ENCODE measurements at places on chromosomes 7 and 10.

DNA sequence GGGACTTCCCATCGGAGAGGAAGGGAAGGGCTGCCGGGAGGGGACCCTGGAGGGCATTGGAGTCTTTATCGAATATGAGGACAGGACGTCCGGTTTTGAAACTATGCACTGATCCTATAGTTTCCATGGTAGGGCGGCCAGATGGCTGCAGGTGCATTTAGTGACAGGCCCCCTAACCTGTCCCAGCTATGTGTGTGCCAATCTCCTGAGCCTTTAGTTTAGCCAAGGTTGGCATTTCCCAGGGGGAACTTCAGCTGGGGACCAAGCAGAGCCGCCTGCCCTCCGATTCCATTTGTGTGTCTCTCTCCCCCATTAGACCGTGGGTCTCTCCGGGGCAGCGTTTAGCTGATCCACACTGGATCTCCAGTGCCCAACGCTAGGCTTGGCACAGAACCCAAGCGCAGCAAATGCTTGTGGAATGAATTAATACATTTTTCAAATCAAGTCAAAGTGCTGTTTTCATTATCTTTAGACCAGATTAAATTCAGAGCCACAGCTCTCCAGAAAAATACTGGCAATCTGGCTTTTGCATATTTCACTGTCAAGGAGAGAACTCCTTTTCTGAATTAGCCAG, 19.9 kb downstream of the TMEM270 start:
- no peak for DNase-seq

DNA sequence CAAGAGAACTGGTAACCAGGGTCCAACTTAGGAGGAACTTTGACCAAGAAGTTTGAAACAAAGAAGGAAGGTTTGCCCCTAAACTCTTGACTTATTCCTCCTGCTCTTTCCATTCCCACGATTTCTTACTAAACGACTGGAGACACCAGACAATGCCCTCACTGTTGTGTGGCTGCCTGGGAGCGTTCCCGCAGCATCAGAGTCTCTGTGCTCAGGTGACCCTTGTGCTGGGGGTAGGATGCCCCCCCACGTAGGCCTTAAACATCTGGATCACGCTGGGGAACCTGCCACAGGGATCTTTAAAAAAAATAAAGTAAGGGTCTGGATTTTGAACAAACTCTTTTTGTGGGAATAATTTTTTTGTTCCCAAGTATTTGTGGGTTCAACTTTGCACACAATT, 30.1 kb upstream of the CTBP2 start:
- no peak for DNase-seq

- DNase-seq: no peak
Measured at GRCh38 chr10:104342941-104343411, 4.7 kb upstream of the ITPRIP start.

GRCh38 chr10:178723-179122, 43.5 kb downstream of the ZMYND11 start:
- no peak for DNase-seq

DNA sequence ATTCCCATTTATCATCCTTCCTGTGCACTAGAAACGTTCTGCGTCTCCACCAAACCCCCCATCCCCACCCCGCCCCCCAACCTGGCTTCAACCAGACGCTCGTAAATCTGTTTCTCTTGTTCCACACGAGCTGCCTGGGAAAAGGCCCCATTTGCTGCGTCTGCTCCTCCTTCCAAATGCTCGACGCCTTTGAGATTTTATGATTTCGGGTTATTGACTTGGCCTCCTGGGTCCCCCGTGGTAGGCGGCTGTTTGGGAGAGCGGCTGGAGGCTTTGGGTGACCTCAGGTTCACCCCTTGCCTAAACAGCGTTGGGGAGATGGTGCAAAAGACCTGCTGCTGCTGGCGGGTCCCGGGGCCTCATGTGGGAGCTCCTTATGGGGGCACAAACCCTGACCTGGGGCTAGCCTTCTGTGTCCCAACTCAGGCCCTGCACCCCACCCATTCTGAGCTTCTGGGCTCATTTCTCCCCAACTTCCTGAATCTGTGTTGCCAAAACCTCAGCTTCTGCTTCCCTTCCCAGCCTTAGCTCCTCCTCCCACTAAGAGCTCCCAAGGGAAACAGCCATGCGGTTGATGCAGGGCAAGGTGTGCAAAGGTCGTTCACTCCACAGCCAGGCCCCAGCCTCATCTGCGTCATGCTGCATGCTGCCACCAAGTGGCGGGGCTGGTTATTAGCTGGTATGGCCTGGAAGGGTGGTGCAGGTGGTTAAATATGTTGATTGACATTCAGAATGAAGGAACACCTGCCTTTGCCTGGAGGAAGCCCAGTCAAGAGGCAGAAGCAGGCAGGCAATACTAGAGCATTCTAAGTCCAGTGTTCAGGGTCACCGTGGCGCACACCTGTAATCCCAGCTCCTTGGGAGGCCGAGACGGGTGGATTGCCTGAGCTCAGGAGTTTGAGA, 49.1 kb upstream of the ELN start:
- peak; percentile 53 for DNase-seq

DNA sequence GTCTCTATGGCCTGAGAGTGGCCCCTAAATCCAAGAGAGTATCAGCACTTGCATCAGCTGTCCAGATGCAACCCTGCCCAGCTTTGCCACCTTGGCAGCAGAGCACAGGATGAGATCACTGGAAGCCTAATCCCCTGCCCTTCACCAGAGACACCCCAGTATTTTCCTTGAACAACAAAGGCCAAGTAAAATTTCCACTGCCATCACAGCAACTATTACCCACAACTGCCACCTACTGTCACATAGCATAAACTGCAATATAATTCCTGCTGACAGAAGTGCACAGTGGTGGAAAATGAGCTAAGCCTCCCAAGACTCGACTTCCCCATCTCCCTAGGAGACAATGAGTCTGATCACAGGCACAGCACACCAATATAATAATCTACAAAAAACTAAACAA, 462.8 kb upstream of the ZWINT start:
- no peak for DNase-seq

- no peak for DNase-seq
Measured at GRCh38 chr7:38224392-38224791, 46.3 kb downstream of the STARD3NL start.

DNA sequence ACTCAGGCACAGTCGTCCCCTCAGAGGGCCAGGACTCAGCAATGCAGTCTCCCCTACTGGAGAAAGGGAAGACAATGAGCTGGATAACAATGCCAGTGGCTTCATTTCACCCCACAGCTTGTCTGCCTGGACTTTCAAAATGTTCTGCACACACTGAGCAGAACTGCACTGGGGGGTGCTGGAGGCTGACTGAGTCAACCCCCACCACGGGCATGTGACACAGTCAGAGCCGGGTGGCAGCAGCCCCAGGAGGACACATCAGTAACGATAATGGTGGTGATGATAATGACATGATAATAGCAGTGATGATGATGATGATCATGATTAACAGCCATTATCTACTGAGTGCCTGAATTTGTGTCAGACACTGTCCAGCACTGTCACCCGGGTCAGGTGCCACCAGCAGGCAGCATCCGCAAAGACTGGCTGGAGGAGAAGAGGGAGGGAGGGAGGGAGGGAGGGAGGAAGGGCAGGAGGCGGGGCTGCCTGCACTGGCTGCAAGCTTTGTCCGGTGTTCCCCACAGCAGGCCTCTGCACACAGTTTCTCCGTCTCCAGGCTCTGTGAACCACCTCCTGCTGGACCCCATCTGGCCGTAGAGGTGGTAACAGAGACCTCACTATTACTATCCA, 67.4 kb downstream of the PLXNA4 start:
- no peak for DNase-seq

GRCh38 chr10:114801411-114801813, 20.2 kb upstream of the FHIP2A start:
- no peak for DNase-seq

GRCh38 chr7:80900583-80901576, 18.0 kb downstream of the SEMA3C start:
- no peak for DNase-seq

GRCh38 chr10:120209124-120209762, 247.8 kb upstream of the PLPP4 start:
- no peak for DNase-seq

- DNase-seq: no peak
Measured at GRCh38 chr7:34949361-34949760, 87.9 kb downstream of the DPY19L1 start.

GRCh38 chr7:154973381-154973780, 29.5 kb downstream of the PAXIP1 start:
- DNase-seq: no peak

DNA sequence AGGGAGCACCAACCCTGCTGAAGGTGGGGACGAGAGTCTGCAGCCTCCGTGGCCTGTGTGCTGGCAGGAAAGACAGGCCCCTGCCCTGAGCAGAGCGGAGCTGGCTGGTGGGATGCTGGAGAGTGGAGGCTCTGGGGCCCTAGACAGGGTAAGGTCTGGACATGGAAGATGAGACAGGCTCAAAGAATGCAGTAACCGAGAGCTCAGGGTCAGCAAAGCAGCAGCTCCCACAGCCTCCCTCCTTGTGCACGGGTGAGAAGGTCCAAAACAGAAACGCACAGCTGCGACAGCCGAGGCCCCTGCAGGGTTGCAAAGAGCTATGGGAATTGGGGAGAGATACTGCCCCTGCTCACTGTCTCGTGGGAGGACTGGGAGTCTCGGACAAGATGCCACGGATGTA, 80.5 kb downstream of the TNS3 start:
- peak; percentile 92 for DNase-seq

DNA sequence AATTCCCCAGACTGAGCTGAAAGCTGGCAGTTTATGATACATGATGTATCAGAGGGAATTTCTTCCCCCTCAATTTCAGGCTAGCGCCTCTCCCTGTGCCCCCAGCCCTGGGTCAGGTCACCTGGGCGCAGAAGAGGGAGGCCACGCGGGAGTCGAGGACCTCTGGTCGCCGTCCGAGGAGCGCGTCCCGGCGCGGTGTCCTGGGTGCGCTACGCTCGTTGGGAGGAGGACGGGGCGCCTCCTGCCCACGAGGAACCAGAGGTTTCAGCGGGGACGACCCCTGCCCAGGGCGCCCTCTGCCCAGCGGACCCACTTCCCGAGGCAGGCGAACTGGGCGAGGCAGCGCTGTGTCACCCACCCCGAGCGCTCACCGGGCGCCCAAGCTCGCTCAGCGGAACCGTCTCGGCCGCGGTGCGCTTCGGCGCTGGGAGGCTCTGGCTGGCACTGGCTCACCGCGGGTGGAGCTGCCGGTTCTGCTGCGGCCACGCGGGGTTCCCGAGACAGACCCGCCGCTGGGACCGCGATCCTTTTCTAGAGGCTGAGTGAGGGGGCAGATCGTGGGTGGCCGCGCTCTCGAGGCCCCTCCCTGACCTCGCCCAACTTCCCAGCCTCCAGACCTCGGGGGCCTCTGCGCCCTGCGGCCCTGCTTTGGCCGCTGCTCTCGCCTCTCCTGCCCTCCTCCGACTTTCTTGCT, at the start of gene FAM237B:
TSS of gene FAM237B (minus strand) at position 504 of the 694 bp plus-strand sequence. CDS start 1,556 bp downstream, outside the sequence.
- peak; percentile 46 for DNase-seq

DNA sequence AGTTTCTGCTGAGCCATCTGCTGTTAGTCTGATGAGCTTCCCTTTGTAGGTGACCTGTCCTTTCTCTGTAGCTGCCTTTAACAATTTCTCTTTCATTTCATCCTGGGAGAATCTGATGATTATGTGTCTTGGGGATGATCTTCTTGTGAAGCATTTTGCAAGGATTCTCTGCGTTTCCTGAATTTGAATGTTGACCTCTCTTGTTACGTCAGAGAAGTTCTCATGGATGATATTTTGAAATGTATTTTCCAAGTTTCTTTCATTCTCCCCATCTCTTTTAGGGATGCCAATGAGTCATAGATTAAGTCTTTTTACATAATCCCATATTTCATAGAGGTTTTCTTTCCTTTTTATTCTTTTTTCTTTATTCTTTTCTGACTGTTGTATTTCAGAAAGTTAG, 184.2 kb upstream of the BET1 start:
- DNase-seq: no peak

- no peak for DNase-seq
Measured at GRCh38 chr7:155862123-155862892, 50.0 kb upstream of the SHH start.

DNA sequence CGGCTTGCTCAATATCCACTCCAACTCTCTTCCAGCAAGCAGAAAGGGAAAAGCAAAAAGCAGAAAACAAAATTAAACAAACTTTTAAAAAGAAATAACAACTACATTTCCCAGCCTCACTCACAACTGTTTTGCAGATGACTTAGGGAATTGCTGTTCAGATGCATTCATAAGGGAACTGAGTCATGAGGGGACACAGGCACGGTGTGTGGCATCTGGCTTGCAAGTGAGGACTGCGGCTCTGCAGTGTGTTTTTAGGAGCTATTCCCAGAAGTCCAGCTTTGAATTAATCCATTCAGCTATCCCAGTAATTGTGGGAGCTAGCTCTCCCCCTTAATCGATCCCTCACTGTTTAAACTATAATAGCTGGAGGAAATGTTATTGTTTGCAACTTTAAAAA, 30.3 kb downstream of the PTN start:
- DNase-seq: no peak

DNA sequence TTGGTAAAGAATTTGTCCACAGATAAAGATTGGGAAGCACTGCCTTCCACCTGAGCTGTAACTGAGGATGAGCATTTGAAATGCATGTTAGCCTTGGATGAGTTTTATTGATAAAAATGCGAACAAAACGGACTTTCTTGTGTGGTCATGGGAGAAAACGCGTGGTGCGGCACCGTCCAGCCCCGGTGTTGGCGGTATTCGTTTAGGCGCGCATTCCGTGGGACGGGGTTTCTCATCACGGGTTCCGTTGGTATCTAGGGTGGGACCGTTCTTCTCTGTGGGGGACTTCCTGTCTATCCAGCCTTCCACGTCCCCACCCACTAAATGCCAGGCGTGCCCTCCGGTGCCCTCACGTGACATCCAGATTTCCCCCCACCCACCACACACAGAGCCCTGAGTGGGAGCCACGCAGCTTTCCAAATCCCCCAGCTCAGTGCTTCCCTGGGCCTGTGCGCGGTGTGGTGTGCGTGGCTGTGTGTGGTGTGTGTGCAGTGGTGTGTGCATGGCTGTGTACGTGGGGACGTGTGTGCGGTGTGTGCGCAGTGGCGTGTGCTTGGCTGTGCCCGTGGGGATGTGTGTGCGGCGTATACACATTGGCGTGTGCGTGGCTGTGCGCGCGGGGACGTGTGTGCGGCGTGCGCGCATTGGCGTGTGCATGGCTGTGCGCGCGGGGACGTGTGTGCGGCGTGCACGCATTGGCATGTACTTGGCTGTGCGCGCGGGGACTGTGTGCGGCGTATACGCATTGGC, 18.1 kb downstream of the IQCE start:
- DNase-seq: no peak

- peak; percentile 22 for DNase-seq
Measured at GRCh38 chr10:123009105-123009820, 457 bp downstream of the ACADSB start.

DNA sequence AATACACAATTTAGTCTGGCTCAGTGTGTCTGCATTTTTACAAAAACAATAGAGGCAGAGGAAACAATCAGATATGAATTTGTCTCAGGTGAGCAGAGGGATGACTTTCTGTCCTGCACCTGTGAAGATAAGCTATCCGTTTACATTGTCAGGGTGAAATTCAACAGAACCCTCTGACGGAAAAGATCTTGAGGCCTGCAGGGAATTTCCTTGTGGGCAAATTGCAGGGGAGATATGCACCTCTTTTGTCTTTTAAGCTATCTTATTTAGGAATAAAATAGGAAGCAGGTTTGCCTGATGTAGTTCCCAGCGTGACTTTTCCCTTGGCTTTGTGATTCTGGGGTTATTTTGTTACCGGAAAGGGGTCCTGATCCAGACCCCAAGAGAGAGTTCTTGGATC, 325.1 kb downstream of the GALNT17 start:
- DNase-seq: no peak
